Stimulated activated naive B cell treated with anti-CD40 and anti-IgM and Interleukin-4, amounts not matched to agents 10 μg/mL and 1 μg/mL and 100 μg/mL, for 72 hours (primary cell): ENCODE measurements at places on chromosomes 1 and 21.

- H3K27ac ChIP-seq: no peak overlapping the region
- H3K4me1 ChIP-seq: peaks cover 9% of the 10 kb centered on the region
- no peak overlapping the region for H3K4me3 ChIP-seq
Measured at GRCh38 chr1:225451840-225452515, 24.1 kb upstream of the LBR start.

GRCh38 chr1:154446292-154446691 lies 41.1 kb downstream of the IL6R start:
- no peak for DNase-seq
- H3K36me3 ChIP-seq: peaks cover 43% of the 10 kb centered on the region
- H3K27me3 ChIP-seq: peaks cover 14% of the 10 kb centered on the region
- H3K4me3 ChIP-seq: no peak overlapping the region

GRCh38 chr1:90687747-90688146 lies 29.4 kb downstream of the BARHL2 start:
- no peaks in the 10 kb centered on the region for H3K4me1 ChIP-seq
- no peak overlapping the region for H3K4me3 ChIP-seq
- no peaks in the 10 kb centered on the region for H3K36me3 ChIP-seq
- DNase-seq: no peak

- H3K4me1 ChIP-seq: no peaks in the 10 kb centered on the region
- H3K27ac ChIP-seq: no peak overlapping the region
- peaks cover 4% of the 10 kb centered on the region for H3K27me3 ChIP-seq
- H3K4me3 ChIP-seq: no peak overlapping the region
- H3K36me3 ChIP-seq: no peaks in the 10 kb centered on the region
- DNase-seq: no peak
Measured at GRCh38 chr1:194155962-194156361, 969.5 kb upstream of the B3GALT2 start.

DNA sequence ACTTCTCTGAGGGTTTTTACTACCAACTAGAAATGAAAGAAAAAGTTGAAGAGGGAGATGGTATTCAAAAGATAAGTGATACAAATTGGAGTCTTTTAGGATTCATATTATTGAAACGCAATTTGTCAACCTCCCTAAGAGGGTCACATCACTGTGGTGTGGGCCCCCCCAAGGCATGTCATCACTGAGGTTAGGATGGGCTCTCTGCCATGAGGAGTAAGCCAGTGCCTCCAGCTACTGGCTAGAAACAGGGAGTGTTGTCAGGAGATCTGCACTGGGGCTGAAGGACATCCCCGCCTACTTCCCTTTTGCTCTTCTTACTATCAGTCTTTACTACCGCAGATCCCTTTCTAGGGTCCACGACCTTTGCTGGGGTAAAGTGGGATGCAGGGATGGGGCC lies 25.9 kb downstream of the ITSN1 start:
- no peaks in the 10 kb centered on the region for H3K27me3 ChIP-seq
- H3K4me3 ChIP-seq: no peak overlapping the region
- no peak overlapping the region for H3K27ac ChIP-seq
- no peaks in the 10 kb centered on the region for H3K36me3 ChIP-seq

DNA sequence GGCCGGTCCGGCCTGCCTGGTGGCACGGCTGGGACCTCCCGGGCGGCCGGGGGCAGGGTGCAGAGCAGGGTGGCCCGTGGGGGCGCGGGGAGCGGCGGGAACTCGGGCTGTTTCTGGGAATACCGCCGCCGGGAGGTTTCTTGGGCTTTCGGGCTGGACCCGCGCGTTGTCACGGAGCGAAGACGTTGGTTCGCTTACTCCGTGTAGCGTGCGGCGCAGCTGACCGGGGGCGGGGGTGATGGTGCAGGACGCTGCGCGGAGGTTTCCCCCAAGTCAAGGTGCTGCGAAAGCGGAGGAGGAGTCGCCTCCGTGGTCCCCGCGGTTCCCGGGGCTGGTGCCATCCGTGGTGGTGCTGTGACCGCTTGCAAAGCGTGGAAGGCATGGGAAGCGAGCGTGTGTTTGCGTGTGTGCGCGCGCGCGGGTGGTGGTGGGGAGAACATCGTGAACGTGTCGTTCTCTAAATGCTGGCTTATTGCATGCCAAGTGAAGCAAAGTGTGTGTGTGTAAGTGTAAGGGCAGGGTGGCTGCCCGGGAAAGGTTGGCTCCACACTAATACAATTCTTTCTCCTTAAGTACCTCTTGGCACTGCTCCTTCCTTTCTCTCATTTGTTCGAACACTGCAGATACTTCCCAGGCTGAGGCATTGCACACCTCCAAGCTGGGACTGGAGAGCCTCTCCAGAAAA lies 1.1 kb downstream of the RYR2 start:
- peaks cover 6% of the 10 kb centered on the region for H3K4me1 ChIP-seq
- peak overlapping the region; percentile 16 for H3K4me3 ChIP-seq
- DNase-seq: no peak
- H3K27me3 ChIP-seq: peaks cover 40% of the 10 kb centered on the region

GRCh38 chr1:82377201-82377884 lies 576.6 kb downstream of the ADGRL2 start:
- H3K4me1 ChIP-seq: peaks cover 8% of the 10 kb centered on the region
- no peak for DNase-seq
- no peaks in the 10 kb centered on the region for H3K27me3 ChIP-seq
- H3K36me3 ChIP-seq: no peaks in the 10 kb centered on the region
- no peak overlapping the region for H3K4me3 ChIP-seq

- H3K27me3 ChIP-seq: peaks cover 29% of the 10 kb centered on the region
- no peaks in the 10 kb centered on the region for H3K4me1 ChIP-seq
- H3K27ac ChIP-seq: no peak overlapping the region
- H3K4me3 ChIP-seq: no peak overlapping the region
- DNase-seq: no peak
- H3K36me3 ChIP-seq: no peaks in the 10 kb centered on the region
Measured at GRCh38 chr21:45393021-45393420, 11.9 kb upstream of the COL18A1 start.

GRCh38 chr1:10967090-10967489 lies 45.4 kb upstream of the TARDBP start:
- no peak overlapping the region for H3K4me3 ChIP-seq
- H3K4me1 ChIP-seq: peaks cover 37% of the 10 kb centered on the region
- H3K27me3 ChIP-seq: peaks cover 43% of the 10 kb centered on the region
- no peak overlapping the region for H3K27ac ChIP-seq

DNA sequence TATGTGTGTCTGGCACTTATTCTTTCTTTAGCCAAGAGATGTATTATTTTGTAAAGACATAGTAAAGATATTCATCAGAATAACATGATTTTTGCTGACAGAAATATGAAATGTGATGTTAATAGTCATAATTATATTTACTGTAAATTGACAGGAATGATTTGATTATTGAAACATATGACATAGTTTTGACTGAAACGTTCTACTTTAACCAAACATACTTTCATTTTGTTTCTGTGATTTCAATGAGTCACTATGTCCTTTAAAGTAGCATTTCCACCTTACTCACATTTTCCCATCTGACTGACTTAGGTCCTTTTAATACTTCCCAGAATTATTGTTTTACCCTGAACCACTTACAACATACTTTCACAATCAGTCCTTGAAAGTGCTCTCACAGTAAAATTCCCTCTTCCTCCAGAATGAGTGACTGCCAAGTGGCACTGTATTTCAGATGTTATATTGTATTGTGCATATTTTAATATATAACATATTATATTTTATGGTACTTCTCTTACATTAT lies 437.9 kb downstream of the NCAM2 start:
- H3K27me3 ChIP-seq: no peaks in the 10 kb centered on the region

- no peaks in the 10 kb centered on the region for H3K36me3 ChIP-seq
- DNase-seq: no peak
- no peak overlapping the region for H3K27ac ChIP-seq
- H3K4me3 ChIP-seq: no peak overlapping the region
- no peaks in the 10 kb centered on the region for H3K4me1 ChIP-seq
Measured at GRCh38 chr1:47638240-47638639, 200.4 kb downstream of the FOXD2 start.

GRCh38 chr1:7070389-7071029 lies 285.3 kb downstream of the CAMTA1 start:
- H3K27ac ChIP-seq: no peak overlapping the region
- peak; percentile 27 for DNase-seq
- H3K27me3 ChIP-seq: peaks cover 35% of the 10 kb centered on the region
- H3K36me3 ChIP-seq: no peaks in the 10 kb centered on the region

DNA sequence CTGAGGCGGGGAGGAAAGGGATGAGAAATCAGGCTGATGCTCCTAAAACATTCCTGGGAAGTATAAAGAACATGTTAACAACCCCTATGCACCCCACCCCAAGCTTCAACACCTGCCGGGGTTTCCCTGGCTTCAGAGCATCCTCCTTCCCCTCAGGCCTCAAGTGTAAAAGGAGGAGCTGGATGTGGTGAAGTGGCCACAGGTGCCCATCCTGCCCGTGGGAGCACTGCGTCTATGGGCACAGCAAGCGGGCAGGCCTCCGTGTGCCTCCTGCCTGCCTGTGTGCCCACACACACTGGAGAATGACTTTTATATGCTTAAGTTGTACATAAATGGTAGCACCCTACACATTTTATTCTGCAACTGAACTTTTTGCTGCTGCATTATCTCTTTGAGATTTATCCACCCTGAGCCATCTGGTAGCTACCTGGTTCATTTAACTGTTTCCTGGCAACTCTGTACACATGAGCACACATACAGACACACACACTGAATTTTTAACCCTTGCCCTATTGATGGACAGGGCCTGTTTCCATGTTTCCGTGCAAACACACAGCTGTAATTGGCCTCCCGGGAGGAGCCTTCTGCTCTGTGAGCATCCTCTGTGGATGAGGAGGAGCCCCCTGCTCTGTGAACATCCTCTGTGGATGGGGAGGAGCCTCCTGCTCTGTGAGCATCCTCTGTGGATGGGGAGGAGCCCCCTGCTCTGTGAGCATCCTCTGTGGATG lies 13.4 kb upstream of the FTCD start:
- no peak overlapping the region for H3K4me3 ChIP-seq
- no peak overlapping the region for H3K27ac ChIP-seq
- H3K27me3 ChIP-seq: peaks cover 6% of the 10 kb centered on the region
- no peak for DNase-seq
- H3K36me3 ChIP-seq: peaks cover 12% of the 10 kb centered on the region
- peaks cover 4% of the 10 kb centered on the region for H3K4me1 ChIP-seq

DNA sequence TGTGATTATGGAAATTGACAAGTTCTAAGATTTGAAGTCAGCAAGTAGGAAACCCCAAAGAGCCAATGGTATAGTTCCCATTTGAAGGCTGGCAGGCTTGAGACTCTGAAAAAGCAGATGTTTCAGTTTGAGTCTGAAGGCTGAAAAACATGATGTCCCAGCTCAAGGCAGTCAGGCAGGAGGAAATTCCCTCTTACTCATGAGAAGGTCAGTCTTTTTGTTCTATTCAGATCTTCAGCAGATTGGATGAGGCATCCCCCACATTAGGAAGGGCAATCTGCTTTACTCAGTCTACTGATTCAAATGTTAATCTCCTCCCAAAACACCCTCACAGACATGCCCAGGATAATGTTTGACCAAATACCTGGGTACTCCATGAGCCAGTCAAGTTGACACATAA lies 372.5 kb upstream of the ST6GALNAC5 start:
- H3K27me3 ChIP-seq: no peaks in the 10 kb centered on the region
- H3K36me3 ChIP-seq: peaks cover 3% of the 10 kb centered on the region
- H3K27ac ChIP-seq: peak overlapping the region; percentile 87
- peaks cover 50% of the 10 kb centered on the region for H3K4me1 ChIP-seq
- DNase-seq: peak; percentile 49

- H3K4me1 ChIP-seq: peaks cover 2% of the 10 kb centered on the region
- H3K36me3 ChIP-seq: no peaks in the 10 kb centered on the region
- no peak overlapping the region for H3K4me3 ChIP-seq
Measured at GRCh38 chr1:40651138-40651857, 14.2 kb downstream of the RIMS3 start.

- H3K4me1 ChIP-seq: peaks cover 11% of the 10 kb centered on the region
- no peak for DNase-seq
- H3K27ac ChIP-seq: peak overlapping the region; percentile 94
Measured at GRCh38 chr1:51331206-51332100, 1.1 kb upstream of the TTC39A start.

DNA sequence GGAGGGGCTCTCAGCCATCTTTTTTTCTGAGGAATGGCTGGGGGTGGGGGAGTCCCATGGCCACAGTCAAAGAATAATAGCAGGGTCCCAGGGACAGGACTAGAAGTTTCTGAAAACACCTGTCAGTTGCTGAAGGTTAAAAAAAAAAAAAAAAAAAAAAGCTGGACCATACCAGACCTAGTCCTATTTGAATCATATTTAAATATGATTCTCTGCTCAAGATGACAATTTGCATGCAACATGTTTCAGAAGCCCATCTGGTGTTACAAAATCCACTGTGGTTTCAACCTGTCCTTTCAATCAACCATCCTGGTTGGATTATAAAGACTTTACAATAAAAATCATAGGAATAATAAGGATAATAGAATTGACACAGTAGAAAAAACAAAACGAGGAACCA lies 153.7 kb downstream of the TENT5C start:
- H3K27ac ChIP-seq: no peak overlapping the region
- peaks cover 11% of the 10 kb centered on the region for H3K4me1 ChIP-seq
- no peak for DNase-seq
- H3K36me3 ChIP-seq: peaks cover 1% of the 10 kb centered on the region
- peaks cover 20% of the 10 kb centered on the region for H3K27me3 ChIP-seq
- H3K4me3 ChIP-seq: no peak overlapping the region

GRCh38 chr1:206802401-206802800 lies 30.1 kb upstream of the IL10 start:
- H3K36me3 ChIP-seq: no peaks in the 10 kb centered on the region
- no peak overlapping the region for H3K4me3 ChIP-seq
- no peak for DNase-seq

GRCh38 chr1:40047276-40047675 lies 6.7 kb downstream of the CAP1 start:
- H3K4me1 ChIP-seq: peaks cover 41% of the 10 kb centered on the region
- H3K36me3 ChIP-seq: peaks cover 53% of the 10 kb centered on the region
- no peaks in the 10 kb centered on the region for H3K27me3 ChIP-seq
- H3K27ac ChIP-seq: peak overlapping the region; percentile 42

DNA sequence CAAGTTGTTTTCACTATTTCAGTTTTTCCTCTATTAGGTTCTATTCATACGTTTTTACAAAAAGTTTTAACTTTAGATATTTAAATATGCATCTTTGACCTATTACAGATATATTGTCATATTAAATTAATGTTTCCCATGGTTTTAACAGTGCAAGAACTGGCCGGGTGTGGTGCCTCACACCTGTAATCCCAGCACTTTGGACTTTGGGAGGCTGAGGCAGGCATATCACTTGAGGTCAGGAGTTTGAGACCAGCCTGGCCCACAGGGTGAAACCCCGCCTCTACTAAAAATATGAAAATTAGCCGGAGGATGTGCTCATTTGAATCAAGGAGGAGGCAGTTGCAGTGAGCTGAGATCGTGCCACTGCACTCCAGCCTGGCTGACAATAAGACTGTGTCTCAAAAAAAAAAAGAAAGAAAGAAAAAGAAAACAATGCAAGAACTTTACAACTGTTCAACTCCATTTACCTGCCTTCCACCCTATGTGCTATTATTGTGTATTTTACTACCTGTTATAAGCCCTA lies 19.8 kb upstream of the TINAGL1 start:
- H3K4me3 ChIP-seq: no peak overlapping the region
- H3K27me3 ChIP-seq: peaks cover 23% of the 10 kb centered on the region
- no peak overlapping the region for H3K27ac ChIP-seq
- peaks cover 4% of the 10 kb centered on the region for H3K36me3 ChIP-seq
- H3K4me1 ChIP-seq: no peaks in the 10 kb centered on the region

GRCh38 chr1:154406886-154407197 lies 1.7 kb downstream of the IL6R start:
- H3K27ac ChIP-seq: peak overlapping the region; percentile 85
- peaks cover 4% of the 10 kb centered on the region for H3K36me3 ChIP-seq
- DNase-seq: no peak
- H3K4me1 ChIP-seq: peaks cover 56% of the 10 kb centered on the region
- peak overlapping the region; percentile 83 for H3K4me3 ChIP-seq
